ENCODE measurements at places on chromosomes 5 and 9.

- DNase-seq = no peak
Measured at GRCh38 chr9:112711050-112711689, 6.7 kb downstream of the INIP start.

GRCh38 chr9:131554843-131555351 lies 9.6 kb downstream of the PRRT1B start:
- no peak for DNase-seq

DNA sequence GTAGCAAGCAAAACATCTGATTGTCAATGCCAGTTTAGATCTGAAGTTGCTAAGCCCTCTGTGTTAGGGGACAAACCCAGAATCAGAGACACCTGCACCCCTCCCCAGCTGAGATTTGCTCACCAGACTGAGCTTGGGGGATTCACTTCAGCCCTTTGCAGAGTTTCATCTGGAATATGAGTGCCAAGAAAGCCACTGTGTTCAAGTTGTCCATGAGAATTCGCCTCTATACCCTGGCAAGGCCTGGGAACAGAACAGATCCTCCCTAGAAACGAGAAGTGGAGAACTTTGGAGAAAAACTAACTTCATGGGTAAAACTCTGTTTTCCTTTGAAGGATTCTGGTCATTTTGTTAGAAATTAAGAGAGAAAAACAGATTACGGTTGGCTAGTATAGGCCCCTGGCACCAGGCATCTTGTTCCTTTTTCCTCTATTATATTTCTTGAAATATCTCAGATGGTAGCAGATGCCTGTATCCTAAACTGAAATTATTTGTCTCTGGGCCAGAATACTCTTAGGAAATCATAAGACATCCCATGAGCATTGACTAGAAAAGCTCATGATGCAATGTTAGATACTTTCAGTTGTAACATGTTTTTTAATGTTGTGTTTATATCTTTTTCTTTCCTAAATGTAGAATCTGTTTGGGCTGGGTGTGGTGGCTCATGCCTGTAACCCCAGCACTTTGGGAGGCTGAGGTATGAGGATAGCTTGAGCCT lies 64.4 kb downstream of the SNX18 start:
- DNase-seq = no peak

DNA sequence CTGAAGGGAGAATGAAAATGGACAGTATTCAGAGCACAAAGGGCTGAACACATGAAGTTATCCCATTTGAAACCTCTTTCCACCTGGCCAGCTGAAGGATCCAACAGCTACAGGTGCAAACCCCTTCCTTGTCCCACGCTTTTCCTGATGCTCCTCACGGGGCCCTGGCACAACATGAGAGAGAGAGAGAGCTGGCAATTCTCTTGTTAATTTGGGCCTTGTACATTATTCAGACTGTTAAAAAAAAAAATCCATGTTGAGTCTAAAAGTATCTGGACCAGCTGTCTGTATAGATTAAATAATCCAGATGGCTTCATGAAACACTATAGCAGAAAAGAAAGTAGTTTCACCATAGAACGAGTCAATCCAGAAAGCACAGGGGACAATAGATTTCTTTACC lies 74.1 kb downstream of the HMHB1 start:
- DNase-seq = no peak

DNA sequence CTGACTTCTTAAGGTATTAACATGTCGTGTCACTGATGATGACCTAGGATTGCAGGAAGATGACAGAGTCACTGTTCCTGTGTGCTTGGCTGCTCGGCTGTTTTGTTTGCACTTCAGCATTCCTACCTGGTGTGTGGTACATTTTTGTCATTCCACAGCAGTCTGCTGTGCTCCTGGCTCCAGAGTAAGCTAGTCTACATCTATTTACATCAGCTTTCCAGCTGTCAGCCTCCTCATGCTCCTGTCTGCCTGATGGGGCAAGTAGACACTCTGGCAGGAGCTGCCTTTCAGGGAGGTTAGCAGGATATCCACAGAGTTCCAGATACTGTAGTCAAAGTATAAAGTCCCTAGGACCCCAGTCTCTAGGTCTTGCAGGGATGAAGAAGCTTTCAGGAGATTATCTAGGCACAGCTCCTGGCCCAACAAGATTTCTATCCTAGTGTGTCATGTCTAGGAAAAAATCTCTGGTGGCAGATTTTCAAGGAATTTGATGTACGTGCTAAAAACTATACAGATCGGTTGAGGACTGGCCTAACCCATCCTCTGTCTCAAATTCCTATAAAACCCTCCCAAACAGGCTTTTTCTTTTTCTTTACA lies 28.4 kb downstream of the RUSC2 start:
- peak; percentile 76 for DNase-seq

DNA sequence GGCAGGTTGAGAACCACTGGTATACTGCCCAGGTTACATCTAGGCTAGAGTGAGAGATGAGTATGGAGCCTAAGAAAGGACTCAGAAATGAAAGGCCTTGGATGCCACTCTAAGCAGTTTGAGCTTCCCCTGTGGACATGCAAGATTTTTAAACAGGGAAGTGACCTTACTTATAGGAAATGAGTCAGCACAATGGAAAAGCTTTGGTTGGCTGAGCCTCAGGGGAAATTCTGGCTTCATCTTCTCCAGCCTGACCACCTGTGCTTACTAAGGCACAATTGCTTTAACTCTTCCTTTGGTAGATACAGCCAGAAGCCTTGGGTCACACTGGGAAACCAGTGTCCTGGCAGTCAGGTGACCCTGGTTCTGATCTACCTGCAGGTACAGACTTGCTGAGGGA lies 380.2 kb upstream of the ZNF462 start:
- DNase-seq = no peak

GRCh38 chr9:89522959-89523285 lies 25.0 kb upstream of the SEMA4D start:
- DNase-seq = no peak

DNA sequence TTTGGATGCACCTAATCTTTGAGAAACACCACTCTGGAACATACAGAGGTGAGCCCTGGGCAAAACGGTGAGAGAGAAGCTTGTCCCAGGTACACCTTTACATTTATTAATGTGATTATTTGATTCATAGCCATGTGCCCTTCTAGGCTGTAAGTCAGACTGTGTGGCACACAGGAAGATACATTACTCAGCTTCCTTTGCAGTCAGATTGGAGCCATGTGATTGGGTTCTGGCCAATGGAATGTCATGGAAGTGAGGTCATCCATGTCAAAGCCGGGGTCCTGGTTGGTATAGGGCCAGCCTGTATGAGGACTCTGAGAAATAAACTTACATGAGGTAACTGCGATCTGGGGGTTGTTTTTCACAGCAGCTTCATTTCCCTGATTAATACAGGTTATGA lies 106.8 kb upstream of the CD180 start:
- no peak for DNase-seq

DNA sequence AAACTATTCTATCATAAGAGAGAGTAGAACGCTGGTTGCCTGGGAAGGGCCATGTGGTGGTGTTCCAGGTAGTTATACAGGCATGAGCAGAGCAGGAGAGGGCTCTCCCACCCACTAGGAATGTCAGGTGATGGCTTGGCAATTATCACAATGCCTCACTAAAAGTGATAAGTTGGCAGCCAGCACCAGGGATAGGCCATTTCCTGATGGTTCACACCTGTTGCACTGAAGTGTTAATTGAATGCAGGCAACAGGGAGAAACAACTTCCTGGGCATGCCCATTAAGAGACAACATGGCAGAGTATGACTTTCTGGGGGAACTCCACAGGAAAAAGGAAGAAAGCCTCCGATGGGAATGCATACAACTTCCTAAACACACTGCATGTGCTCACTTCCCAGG lies 593.2 kb downstream of the ELAVL2 start:
- DNase-seq = no peak

- DNase-seq = no peak
Measured at GRCh38 chr5:16921211-16921610, 14.9 kb downstream of the MYO10 start.

DNA sequence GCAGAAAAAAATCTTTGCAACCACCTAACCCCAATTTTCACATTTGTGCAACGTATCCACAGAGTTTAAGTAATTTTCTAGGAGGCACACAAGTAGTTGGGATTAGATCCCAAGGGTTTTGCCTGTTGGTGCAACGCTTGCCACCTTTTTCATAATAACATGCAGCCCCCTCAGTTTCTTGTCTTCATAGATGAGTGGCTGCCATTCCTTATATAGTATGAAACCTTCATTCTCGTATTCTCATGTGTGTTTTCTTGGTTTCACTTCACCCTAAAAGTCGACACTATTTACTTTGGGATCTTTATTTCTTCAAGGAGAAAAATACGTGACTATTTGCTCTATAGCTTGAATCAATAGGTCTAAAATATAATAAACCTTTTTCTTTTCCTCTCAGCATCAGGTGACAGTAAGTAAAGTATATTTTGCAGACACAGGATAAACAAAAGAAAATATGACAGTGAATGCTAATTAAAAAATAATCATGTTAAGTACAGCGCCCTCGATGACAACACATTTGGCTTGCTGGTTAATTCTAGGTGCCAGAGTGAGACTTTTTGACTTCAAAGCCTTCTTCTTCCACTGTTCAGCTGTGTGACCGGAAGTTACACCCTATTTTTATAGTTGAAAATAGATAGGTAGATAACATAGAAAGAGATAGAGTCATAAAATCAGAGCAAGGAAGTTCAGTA lies 342.8 kb upstream of the CCNG1 start:
- no peak for DNase-seq

- no peak for DNase-seq
Measured at GRCh38 chr5:173857234-173857633, 30.9 kb upstream of the CPEB4 start.

DNA sequence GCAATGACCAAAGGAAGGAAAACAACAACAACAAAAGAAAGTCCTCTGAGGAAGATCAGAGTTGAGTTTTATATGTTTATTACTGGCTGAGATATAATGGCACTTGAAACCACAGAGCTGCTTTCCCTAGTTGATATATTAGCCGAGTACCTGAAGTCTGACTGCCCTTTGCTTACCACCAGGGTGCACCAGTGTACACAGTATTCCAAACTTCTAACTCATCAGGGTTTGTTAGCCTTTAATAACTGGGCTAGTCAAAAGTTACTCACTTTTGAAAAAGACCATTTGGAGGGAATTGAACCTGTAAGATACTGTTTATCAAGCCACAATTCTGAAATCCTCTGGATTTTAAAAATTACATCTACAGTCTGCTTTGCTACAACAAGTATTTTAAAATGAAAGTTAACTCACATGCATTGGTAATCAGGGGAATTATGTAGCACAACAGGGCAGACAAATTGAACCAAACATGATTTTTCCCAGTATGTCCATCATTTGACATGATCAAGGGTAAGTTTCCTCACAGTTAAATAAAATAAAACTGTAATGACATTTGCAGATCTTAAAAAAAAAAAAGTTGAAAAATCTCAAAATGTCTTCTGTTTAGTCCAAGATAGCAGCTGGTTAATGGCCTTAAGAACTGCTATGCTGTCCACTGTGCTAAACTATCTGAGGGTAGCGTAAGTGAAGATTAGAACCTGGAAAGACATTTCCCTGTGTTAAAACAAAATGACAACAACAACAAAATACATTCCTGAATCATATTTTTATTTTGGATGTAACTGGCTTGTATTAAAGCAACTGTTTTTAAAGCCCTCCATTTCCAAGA lies 57.3 kb upstream of the C6 start:
- DNase-seq = peak; percentile 21

DNA sequence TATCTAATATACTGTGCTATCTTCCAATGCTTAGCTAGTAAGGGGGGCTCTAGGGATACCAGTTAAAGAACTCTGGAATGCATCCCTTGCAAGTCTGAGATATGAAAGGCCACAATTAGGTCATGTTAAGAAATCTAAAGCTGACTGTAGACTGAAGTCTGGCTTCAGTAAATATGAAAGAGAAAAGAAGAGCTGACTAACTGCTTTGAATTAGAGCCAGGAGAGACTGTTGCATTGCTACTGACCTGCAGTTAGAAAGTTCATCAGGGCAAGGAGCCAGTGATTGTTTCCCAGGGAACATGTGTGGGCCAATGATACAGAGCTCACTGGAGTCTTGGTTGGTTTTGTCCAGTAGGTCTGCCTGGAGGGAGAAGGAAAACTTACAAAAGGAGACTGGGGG lies 472.1 kb upstream of the TNC start:
- DNase-seq = peak; percentile 19

GRCh38 chr5:139038613-139039305 lies 159.4 kb downstream of the SIL1 start:
- DNase-seq = no peak

DNA sequence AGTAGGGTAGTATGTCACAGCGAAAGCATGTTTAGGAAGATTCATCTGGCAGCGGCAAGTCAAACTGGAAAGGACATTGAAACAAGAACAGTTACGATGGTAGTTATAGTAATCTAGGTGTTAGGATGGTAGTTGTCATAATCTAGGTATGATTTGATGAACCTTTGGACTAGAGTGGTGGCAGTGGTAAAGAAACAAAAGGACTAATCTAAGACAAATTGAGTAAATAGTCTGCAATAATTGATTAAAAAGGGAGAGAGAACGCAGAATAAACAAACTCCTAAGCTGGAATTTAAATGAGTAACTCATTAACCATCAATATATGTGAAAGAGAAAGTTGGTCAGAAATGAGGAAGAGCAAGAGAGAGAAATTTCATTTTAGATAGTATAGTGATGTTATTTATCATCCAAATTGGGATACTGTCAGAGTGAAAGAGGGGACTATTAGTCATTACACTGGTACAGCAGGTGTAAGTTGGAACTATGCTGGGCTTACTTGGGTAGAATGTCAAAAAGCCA lies 56.8 kb downstream of the MTREX start:
- DNase-seq = no peak

DNA sequence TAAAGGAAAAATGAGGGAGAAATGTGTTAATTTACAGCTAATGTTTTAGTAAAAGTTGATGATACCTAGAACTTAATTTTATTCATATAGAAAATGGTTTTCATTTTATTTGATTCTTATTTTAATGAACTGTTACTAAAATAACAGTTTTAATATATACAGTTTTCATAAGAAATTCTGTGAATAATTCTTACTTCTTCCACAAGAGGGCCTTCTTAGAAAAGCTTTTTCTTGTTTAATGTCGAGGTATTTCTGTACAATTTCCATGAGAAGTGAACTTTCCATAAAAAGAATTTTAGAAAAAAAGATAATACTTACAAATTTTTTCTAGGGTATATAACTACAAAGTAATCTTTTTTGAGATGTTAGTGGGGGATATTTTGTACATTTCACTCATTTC lies 73.9 kb downstream of the KLF9 start:
- no peak for DNase-seq

GRCh38 chr5:89064054-89064453 lies 181.1 kb upstream of the MEF2C start:
- DNase-seq = no peak

DNA sequence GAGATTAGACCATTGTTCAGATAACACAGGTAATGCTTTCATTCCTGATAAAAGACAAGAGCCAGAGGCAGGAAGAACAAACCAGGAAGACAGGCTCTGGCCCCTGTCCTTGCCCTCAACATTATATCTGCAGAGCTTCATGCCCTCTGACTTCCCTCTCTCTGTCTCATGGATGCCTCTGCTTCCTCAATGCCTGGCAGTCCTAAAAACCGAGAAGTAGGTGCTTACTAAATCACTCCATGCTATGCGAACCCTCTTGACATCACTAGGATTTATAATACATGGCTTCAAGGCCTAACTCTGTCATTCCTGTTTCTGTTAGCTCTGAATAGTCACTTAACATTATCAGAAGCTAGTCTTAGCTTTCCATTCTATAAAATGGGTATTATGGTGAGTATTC lies 117.8 kb downstream of the TLR4 start:
- DNase-seq = no peak

GRCh38 chr9:93801120-93801519 lies 154.0 kb downstream of the BARX1 start:
- no peak for DNase-seq

- DNase-seq = no peak
Measured at GRCh38 chr9:110688329-110688728, 19.7 kb downstream of the MUSK start.

- no peak for DNase-seq
Measured at GRCh38 chr5:139984816-139985215, 58.3 kb downstream of the NRG2 start.
